ENCODE measurements at places on chromosomes 16 and 17. TPM values are rescaled to one million over a fixed set of nuclear protein-coding genes. Genes with fewer than 3 reads are reported as not detected.

DNA sequence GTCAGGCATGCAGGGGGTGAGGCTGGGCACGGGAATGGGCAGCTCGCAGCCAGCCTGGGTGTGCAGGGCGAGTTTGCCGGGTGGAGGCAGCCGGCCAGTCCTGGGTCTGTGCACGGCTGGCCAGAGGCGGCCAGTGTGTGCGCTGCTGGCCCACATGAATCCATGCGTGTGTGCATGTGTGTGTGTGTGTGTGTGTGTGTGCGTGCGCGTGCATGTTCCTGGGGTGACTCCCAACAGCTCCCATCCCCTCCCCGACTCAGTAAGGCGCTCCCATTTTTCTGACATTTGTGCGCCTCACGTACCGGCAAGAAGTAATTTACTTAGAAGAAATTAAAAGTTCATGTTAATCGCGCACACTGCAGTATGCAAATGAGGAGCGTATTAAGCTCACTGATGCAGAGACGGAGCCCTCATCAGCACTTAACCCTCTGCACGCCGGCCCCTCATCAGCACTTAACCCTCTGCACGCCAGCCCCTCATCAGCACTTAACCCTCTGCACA is 55.4 kb upstream of the ACSF3 start:
- no peak for DNase-seq

- DNase-seq = peak; percentile 51
Measured at GRCh38 chr17:7803981-7804380, 30.0 kb upstream of the KDM6B start.

DNA sequence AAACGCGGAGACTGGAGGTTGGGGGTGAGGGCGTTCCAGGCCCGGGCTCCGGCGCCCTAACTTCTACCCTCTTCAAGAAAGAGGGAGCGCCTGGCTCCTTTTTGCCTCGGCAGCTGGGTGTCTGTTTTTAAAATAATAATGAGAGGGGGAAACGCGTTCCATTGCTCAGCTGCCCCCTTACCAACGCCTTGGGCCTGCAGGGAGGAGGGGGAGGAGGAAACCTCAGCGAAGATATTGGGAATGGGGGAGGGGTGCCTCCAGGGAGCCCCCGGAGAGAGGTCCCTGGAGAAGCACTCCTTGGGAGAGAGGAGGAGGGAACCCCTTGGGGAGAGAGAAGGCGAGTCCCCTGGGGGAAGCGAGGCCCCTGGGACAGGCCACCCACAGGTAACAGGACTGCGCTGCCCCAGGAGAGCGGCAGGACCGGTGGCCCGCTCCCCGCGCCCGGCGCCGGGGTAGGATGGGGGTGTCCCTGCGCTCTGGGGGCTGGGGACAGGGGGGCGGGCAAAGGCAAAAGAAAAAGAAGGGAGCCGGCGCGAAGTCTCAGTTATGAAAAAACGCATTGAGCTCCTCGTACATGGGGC is 2.7 kb downstream of the NEUROD2 start:
- DNase-seq = no peak

DNA sequence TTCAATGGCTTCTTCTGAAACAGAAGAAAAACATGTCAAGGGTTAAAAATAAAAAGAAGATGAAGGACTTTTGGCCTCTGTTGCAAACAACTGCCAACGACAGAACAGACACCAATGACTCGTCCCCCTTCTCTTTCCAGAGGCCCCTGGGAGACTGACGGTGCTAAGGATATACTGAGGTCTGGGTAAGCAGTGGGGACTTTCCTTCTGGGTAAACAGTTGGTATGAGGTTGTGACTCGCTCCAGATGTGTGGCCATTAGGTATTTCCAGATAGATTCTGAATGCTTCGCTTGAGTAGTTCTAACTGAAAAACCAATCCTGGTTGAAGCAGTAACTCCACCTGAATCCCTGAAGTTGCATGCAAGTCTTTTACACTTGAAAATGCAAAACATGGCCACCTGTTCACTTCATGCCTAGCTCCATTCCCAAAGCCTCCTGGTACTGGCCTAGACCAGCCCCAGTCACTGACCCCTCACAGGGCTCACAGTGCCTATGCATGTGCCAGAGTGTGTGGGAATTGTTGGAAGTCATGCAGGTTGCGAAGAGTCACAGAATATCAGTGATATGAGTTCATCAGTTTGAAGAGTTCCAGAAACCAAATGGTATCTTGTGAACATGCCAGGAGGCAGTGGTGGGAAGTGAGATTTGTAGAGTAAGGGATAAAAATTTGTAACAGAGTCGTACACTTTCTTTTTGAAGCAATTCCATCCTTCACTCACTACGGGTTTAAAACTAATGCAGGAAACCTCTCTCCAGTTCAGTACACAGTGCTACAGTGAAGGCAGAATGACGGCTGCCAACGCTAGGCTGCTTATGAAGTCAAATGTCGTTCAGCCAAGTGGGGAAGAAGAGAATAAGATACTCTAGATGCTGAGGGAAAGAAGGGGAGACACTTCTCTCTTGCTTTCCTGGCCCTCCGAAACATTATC is 217.8 kb downstream of the ZFHX3 start:
- no peak for DNase-seq

DNA sequence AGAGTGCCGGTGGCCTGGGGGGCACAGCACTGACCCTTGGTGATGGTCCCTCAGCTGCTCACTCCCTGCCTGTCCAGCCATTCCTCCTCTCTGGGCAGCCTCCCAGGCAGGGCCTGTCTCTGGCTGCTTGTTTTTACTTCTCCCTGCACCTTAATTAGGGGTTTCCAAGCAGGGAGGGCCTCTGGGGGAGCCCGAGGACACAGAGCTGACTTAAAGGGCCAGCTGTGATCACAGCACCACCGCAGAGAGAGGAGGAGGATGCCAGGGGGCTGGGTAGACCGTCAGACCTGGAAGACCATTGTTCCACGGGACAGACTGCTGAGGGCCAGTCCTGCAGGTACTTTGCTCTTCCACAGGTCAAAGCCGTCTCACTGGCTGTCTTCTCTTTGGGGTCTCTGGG is 1.2 kb upstream of the DPH1 start:
- DNase-seq = no peak

GRCh38 chr16:1497014-1497598 is 3.9 kb downstream of the TELO2 start:
- no peak for DNase-seq

- DNase-seq = no peak
Measured at GRCh38 chr17:35742896-35743477, 10.1 kb downstream of the GAS2L2 start.

MEOX1 gene
- 0.05 TPM for total RNA-seq

KCNJ12 gene
- 0.14 TPM for total RNA-seq

- no peak for DNase-seq
Measured at GRCh38 chr17:44053125-44053872, 13.2 kb downstream of the LSM12 start.

DNA sequence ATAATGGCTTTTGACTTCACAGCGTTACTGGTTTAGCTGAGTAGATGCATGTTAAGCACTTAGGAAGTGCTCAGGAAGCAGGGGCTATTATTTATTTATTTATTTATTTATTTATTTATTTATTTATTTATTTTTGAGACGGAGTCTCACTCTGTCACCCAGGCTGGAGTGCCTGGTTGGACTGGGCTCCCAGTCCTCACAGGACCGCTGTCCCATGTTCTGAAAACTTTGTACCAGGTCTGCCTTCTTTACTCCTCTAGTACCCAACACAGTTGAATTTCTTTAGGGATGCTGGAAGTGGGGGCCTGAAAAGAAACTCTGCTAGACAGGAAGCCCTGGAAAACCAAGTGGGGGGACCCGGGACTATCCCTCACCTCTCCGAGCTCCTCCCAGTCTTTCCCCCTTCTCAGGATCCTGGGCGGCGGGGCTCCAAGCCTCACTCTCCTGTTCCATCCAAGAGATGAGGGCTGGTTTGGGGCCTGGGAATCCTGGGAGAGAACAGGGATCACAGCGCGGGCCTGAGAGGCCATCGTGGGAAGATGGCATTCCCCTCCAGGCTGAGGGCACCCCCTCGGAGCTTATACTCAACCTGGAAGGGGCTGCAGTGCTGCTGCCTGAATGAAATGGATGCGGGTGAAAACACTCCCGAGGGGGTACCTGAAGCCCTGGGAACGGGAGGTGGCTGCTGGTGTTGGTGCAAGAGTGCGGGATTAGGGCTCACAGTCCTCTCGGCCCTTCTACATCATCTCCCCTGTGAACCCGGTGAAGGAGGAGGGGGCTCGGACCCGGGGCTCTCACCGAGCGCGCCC is 674 bp downstream of the ZNF688 start:
- peak; percentile 56 for DNase-seq

DNA sequence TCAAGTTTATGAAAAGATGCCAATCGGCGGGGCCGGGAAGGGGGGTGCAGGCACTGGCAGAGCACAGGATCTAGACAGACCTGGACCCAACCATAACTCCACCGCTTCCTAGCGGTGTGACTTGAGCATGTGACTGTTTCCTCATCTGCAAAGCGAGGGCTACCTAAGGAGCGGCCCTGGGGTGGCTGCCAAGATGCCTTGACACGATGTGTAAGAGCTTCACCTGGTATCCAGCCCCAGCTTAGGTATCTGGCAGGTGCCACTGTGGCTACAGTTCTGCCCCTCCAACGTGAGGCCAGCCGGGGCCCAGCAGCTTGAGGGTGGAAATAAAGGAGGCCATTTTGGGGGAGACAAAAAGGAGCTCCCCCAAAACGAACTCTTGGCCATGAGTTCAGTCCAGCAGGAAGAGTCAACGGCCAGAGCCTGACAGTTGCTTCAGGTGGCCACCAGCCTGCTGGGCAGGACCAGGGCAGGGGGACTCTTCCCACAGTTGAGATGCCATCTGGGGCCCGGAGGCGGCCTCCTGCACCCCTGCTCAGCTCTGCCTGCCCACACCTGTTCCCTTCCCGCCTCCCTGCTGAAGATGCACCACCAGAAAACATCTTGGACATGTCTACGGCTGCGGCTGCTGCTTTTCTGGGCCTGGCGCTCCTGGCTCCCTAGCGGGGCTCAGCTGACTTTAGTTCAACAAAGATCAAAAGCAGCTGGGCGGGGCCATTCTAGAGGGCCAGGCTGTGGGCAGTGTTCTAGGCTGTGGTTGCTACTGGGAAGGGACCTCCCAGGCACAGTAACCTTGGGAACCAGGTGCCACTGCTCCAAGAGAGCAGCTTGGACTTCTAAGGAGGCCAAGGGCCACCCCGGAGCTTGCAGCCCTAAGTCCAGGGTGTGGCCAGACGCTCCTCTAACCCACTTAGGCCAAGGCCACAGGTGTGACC is 3.4 kb upstream of the MTSS2 start:
- no peak for DNase-seq

DNA sequence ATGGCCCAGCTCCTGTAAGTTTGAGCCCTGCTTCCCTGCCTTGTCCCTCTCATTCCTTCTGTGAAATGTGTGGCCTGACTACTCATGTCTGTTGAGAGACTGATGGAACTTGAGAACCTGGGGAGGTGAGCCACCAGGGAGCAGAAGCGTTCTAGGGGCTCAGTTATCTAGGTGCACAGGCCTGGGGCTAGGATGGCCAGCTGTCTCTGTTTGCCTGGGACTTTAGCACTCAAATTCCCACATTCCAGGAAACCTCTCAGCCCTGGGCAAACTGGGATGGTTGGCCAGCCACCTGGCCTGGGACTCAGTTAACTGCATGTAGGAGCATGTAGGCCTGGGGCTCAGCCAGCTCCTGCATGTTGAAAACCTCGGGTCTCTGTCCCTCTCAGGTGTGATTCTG is 9.3 kb upstream of the EPN3 start:
- no peak for DNase-seq

GRCh38 chr17:8965394-8966168 is at the start of gene PIK3R5:
PIK3R5 (minus strand) TSS chr17:8965707; CDS start chr17:8911494, 54,213 bp downstream.
- no peak for DNase-seq

- no peak for DNase-seq
Measured at GRCh38 chr16:60636117-60636516, 1400.1 kb downstream of the CDH8 start.

DNA sequence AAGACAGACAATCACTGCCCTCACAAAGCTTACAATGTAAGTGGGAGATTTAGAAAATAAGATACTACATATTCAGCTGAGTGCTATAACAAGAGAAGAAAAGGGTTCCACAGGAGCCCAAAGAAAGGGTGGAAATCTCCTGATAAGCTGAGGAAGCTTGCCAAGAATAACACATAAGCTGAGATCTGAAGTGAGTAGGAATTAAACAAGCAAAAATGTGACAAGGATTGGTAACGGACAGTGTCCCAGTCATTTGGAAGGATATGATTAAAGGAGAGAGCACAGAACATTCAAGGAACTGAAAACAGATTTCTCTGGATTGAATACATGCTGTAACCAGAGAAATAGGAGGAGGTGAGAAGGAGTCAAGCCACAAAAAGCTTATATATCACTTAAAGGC is 13.0 kb downstream of the CDYL2 start:
- peak; percentile 60 for DNase-seq

DNA sequence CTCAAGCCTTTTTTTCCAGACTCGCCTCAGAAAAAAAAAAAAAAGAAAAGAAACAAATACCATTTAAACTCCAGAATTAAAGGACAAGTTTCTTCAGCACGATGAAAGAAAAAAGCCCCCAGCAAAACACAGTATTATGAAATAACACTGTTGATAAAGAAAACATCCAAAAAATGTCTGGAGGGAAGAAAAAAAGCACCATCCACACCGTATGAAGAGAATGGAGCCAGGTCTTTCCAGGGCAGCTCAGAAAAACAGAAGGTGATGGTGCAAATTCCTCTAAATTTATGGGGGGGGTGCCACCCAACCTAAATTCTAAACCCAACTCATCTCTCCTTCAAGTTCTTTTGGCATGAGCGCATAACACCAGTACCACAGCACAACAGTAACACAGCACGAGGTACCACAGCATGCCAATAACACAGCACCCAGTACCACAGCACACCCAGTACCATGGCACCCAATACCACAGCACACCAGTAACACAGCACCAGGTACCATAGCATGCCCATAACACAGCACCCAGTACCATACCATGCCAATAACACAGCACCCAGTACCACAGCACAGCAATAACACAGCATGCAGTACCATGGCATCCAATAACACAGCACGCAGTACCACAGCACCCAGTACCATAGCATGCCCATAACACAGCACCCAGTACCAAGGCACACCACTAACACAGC is 19.0 kb downstream of the AXIN1 start:
- DNase-seq = no peak

CD300C gene
- not detected for total RNA-seq

DNA sequence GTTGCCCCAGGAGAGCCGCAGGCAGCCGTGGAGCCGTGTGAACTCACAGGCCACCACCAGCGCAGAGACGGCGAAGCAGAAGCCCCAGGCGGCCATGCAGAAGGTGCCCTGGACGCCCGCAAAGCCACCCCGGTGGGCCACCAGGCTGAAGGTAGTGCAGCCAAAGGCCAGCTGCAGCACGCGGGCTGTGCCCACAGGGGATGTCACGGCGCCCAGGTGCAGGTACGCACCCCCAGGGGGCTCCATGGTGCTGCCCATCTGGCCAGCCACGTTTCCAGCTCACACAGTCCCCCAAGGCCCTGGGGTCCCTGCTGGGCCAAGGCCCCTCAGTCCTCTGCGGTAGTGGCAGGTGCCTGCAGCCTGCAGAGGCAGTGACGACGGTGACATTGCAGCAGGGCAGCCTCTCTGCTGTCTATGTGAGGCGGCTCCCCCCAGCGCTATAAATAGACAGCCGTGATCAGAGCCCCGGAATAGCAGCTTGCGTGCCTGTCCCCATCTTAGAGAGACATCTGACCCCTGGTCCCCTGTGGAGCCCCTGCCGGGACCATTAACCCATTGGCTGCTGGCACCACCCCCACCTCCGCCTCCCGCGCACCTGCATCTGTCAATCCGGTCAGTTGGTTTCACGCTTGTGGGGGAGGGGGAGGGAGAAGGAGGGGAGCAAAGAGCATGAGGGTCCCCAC is 4.5 kb upstream of the PYCR1 start:
- no peak for DNase-seq

GRCh38 chr17:16052486-16052885 is 52.9 kb downstream of the TTC19 start:
- no peak for DNase-seq

Measured in dermis blood vessel endothelial cell (primary cell).